ENCODE measurements at places on chromosomes 4 and X.

GRCh38 chrX:15600745-15601144, at the start of gene ACE2:
TSS of gene ACE2 (minus strand) at chrX:15600960. CDS start at chrX:15600911, 49 bp downstream.
- DNase-seq: no peak

DNA sequence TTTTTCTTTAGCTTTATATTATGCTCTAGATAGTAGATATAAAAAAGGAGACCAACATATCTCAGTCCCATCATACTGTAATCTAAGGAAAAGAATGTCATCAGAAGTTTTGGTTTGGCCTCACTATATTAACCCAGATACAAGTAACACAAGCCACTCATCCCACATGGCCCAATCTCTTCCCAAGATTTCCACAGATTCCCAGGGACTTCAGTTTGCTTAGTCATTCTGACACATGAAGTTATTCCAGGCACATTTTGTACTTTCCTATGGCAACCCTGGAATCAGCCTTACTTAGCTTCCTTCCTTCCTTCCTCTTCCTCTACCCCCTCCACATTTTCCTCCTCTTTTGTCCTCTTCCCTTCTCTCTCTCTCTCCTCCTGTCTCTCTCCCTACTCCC, 21.7 kb upstream of the DCLK2 start:
- no peak for DNase-seq

DNA sequence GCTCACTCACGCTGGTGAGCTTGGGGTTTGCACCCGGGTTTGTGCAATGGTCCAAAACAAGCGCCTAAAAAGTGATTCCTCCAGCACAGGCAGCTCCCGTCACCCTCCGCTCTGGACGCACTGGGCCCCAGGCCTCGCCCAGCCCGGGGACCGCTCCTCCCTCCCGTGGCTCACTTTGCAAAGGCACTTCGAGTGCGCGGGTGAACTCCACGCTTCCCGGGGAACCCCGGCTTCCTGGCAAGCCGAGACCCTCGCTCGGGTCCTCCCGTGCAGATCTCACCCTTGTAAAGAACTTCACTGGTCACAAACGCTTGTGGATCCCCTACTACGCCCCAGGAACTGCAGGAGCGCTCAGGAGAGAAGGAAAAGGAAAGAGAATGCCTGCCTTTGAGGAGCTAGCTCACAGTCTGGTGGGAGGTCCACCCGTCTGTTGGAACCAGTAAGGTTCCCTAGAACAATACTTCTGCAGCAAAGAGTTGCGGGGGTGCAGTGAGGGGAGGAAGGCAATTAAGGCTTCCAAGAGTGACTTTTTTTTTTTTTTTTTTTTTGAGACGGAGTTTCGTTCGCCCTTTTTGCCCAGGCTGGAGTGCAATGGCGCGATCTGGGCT, at the start of gene CTPS2:
TSS of gene CTPS2 (minus strand) at position 122 of the 608 bp plus-strand sequence. CDS start 9,767 bp downstream, outside the sequence.
- peak; percentile 59 for DNase-seq

- DNase-seq: no peak
Measured at GRCh38 chr4:125043486-125043885, 271.3 kb upstream of the FAT4 start.

DNA sequence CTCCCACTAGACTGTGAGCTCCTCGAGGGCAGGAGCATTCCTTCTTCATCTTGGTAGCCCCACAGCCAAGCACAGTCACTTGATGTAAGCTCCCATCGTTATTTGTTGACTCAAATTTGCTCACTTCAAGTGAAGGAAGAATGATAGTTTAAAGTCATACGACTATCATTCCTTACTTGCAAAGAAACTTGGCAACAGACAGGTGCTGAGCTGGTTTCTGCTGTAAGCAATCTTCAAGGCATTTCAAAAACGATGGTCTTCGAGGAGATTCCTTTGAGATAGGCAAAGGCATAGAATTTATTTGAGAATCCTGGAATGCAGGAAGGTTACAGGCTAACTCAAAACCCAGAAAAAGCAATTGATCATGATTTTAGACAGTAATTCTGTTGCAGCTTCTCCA, 64.8 kb downstream of the QDPR start:
- no peak for DNase-seq

DNA sequence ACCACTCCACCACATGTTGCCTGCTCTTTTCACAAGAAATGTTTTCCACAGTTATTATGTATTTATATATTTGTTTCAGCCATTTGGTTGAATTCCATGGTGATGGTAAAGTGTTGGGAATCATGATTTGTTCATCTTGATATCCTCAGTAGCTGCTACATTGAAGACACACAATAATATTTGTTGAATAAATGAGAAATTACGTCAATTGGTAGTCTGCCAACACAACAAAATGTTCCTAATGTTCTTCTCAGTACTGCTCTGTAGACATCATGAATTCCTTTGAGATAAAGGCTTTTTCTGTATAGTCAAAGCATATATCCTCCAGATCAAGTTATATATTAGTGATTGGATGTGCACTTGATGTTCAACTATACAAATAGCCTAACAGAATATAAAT, 29.5 kb downstream of the CXXC4 start:
- no peak for DNase-seq

- no peak for DNase-seq
Measured at GRCh38 chrX:29890646-29891200, 324.6 kb upstream of the MAGEB2 start.

DNA sequence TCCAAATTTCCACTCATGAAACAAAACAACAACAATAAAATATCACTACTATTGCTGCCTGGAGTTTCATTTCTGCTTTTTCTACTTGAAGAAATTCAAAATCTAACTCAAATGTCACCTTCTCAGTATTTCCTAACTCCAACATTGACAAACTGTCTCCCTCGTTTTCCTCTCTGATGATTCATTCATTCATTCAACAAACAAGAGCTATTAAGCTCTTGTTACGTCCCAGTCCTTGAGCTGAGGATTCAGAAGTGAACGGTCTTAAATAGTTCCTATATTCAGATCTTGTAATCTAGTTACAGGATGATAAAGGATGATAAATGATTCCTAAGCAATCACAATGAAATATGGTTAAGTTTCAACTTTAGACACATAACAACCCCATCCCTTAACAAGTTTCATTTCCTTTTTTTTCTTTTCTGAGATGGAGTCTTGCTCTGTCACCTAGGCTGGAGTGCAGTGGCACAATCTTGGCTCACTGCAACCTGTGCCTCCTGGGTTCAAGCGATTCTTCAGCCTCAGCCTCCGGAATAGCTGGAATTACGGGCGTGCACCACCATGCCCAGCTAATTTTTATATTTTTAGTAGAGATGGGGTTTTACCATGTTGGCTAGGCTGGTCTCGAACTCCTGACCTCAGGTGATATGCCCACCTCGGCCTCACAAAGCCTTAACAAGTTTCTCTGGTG, 1.7 kb downstream of the SLC9B2 start:
- no peak for DNase-seq

DNA sequence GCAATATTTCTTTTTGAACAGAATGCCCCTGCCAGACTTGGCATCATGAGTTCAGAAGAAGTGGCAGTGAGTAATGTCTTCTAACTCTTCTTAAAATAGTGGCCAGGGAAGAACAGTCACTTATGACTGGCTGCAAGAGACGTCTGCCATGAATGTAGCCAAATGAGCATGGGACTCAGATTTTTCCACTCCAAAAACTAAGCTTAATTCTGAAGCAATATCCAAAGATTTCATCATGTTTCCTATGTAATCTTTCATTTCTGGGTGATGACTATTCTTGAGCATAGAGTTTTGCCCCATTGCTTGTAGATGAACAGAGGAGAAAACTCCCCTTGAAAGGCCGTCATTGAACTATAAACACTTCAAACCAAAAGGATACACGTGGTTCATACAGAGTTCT, 11.8 kb downstream of the AMBN start:
- no peak for DNase-seq

DNA sequence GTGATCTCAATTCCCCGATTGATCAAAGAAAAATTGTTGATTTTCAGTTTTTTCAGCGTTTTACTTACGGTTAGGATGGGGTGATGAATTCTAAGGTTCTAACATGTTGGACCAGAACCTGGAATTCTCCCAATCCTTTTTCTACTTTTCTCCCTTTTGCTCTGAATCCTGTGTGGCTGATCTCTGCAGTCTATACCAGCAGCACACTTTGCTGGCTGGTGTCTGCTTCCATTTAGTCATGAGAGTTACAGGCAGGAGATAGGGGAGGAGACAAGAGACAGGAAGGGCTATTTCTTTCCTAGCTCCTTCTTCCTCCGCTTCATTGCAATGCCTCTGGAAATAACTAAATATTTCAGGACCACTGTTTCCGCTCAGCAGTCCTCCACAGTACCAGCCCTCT, 623.9 kb downstream of the CENPC start:
- no peak for DNase-seq

Measured in liver (tissue), 10 donors.